Germinal center (tissue), 1 donor: ENCODE measurements at places on chromosomes 4 and X.
A peak's percentile ranks its signal among the peaks of the same experiment; 100 is the strongest.

GRCh38 chr4:48269861-48270522, 354 bp upstream of the TEC start:
- peak; percentile 99 for DNase-seq

- DNase-seq: no peak
These were observed 1.5 kb downstream of the NMU start for GRCh38 chr4:55634417-55635128.

DNA sequence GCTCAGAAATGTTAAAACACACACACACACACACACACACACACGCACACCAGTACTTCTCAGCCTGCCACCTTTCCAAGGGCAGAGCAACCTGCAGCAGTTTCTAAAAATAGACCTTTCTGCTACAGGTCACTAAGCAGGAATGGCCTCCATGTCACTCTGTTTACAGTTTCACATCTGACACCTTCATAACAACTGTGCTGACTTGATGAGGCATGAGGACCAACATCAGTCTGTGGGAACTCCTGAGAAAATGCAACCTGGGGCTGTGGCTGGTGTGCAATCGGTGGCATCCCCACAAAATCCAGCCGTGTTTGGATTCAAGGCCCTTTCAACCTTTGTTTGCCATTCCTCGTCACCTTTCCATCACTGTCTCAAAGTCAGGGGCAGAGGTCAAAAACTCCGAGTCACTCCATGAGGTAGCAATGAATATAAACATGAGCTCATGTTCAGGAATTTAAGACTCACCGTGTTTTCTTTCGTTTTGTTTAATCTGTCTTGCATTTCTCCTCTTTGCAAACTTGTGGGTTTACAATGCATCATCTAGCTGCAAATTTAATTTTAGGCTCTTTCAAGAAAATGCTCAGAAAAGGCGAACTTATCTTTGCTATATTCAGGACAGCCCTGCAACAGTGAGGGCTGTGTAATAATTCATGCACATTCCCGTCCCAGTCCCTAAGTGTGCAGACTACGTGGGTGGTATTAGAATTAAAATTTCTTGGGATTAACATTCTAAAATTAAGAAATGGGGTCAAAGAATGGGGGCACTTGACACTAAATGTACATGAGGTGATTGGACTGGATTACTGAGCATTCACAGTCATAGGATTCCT, 135.3 kb downstream of the SHROOM3 start:
- no peak for DNase-seq

GRCh38 chrX:114338870-114339269, 245.0 kb upstream of the HTR2C start:
- DNase-seq: no peak

GRCh38 chr4:52197306-52197705, 146.2 kb downstream of the SPATA18 start:
- no peak for DNase-seq

- no peak for DNase-seq
These were observed 1244.5 kb downstream of the PCDH7 start for GRCh38 chr4:31964685-31965084.

- no peak for DNase-seq
These were observed 147.8 kb upstream of the CXXC4 start for GRCh38 chr4:104642521-104642920.

DNA sequence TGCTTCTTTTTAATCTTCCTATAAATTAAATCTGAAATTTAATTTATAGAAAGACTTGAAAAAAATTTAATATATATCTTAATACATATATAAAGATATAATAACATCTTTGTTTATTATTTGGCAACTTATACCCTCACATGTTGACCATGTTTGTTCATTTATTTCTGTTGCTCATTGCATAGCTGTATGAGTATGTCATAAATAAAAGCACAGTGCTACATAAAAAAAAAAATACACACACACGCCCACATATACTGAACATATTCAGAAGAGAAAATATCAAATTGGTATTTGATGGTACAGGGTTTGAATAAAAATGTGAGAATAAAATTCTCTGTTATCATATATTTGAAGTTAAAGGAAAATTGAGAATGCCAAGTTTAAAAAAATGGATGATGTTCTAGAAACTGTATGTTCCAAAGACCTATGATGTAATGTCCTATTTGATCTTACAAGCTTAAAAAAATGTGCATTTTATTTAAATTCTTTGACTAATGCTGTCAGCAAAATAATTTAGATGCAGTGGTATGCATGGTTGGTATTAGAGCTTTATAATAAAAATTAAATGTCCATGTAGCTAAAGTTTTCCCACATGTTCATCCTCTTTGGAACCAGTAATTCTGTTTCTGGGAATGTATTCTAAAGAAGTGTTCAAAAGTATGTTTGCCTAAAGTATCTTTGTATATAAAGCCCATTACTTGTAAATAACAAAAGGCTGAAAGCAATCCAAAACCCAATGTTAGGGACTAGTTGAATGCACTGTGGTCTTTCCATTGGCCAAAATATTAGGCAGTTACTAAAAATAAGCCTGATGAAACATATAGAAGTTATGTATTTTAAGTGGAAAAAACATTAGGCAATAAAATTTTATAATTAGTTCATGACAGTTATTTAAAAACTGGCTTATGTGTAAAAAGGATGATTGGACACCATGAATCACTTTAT, 12.9 kb downstream of the TMEM184C start:
- no peak for DNase-seq

- DNase-seq: no peak
These were observed 13.8 kb upstream of the FGFBP2 start for GRCh38 chr4:15976456-15977447.

DNA sequence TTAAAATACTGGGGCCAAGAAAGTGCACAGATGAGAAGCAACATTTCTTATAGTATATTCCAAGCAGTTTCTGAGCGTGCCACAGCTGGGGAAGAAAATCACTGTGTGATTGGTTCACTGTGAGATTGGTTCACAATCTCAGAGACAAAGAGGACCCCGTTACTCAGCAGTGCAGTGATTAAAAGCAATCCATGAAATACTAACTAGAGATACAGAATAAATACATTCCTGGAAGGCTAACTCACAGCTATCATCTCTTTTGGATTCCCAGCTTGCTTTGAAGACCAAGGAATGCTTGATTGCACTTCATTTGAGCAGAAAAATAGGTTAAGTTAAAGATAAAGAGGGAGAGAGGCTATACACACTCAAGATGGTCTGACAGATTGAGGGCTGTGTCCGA, 132.1 kb upstream of the RAPGEF2 start:
- no peak for DNase-seq

DNA sequence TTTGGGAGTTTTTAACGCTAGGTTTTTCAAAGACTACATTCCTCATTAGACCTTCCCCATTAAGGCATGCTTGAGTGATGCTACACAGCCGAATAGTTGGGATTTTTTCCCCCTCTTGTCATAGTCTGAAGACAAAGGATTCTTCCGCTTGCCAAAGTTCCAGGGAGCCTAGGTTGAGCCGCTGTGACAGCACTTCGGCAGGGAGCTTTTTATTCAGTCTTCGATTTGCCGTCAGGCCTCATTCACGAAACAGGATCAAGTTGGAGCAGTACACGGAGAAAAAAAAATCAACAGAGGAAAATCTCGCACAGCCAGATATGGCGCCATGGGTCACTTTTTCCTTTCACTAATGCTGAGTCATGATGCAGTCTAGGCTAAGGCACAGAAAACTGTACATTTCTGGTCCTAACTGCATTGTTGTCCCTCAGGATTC, 24.3 kb downstream of the SHROOM3 start:
- DNase-seq: no peak

DNA sequence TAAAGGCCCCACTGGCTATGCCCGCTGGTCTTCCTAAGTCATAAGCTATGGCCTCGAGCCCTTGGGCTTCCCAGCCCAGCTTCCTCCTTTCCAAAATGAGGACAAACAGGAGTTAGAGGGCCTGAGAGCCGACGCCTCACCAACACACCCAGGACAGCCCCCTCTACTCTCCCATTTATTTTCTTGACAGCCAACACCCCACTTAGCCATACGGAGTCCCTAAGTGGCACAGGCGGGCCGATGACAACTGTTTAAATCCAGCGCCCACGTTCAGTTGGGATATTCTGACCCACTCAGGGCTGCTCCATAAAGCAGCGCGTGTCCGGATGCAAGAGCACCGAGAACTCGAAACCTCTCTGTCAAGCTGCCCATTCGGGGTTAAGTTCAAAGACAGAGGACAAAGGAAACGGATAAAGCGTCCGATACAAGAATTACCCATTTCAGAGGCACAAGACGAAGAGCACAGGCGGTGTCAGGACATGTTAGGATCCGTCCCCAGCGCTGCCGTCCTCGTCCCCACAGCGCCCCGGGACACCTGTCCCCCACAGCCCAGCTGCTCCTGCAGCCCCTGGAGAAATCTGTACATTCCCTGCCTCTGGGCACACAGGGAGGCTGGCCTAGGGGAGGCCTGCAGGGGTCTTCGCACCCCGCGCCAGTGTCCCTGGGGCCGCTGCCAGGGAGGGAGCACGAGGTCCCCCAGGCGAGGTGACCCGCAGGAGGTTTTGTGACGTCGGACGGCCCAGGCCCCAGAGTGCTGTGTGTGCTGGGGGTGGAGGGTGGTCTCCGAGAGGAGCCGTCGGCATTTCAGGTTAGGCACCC, 1.2 kb downstream of the PRKX start:
- DNase-seq: no peak

GRCh38 chr4:174757736-174758135, 71.3 kb downstream of the GLRA3 start:
- no peak for DNase-seq

DNA sequence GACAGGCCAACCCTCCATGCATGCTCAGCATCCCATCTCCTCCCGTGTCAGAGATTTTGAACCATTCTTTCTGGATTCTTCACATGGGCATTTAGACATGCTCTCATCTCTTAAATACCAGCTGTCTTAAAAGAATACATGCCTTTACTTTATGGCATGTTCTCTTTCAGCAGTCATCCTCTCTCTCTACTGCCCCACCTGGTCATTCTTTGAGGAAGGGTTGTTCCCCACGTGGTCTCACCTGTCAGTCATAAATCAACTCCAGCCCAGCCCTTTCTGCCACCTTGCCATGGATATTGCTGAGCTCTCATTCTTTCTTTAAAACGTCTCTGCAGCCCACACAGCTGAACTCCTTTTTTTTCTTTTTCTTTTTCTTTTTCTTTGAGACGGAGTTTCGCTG, 111.3 kb downstream of the ARHGAP10 start:
- peak; percentile 64 for DNase-seq

DNA sequence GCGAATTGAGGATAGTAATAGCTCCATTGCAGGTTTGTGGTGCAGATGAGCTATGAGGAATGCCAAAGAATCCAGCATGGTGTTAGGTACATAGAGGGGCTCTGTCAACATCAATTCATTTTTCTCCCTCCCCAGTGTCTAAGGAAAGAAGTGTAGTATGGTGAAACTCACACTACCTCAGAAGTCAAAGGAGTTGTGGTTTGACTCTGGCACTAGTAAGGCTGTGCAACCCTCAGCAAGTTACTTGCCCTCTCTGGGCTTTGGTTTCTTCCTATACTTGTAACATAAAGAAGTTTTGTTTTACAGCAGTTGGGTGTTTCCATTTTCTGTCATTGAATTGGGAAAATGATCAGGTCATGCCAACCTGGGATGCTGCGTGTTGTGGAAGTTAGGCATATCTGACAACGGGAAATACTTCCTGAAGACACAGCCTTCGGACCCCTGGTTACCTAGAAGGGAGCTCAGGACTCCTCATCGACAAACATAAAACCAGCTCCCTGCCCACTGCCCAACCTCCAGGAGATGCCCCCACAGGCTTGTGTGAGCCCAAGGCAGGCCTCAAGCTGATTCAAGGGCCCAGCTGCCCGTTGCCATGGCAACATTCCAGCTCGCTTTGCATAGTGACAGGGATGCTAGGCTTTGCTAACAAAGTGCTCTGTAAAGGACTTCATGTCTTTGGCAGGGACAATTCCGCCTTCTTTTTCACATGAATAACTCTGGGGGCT, 71.4 kb downstream of the RTL5 start:
- no peak for DNase-seq

- no peak for DNase-seq
These were observed 90.4 kb upstream of the RAB40AL start for GRCh38 chrX:102846544-102847236.

GRCh38 chr4:1871471-1872021, 353 bp downstream of the NSD2 start:
- peak; percentile 54 for DNase-seq

- DNase-seq: no peak
These were observed 583.5 kb upstream of the FAT1 start for GRCh38 chr4:187307131-187307530.

DNA sequence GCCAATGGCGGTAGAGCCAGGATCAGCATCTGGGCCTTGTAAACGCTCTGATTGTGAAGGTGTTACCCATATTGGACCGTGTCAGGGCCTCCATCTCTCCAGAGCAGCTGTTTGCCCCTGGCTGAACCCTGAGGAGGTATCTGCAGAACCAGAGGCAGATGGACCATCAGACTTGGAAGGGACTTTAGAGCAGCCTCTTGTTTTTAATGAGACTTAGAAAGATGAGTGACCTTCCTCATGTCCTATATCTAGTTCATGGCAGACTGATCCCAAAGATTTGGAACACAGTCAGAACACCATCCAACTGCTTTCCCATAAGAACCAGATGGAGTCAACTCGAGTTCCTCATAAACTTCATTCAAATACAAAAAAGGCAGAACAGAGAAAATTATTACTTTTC, 135.1 kb upstream of the MSX1 start:
- DNase-seq: no peak

GRCh38 chr4:173332963-173333657, 1.0 kb downstream of the HMGB2 start:
- peak; percentile 4 for DNase-seq

- DNase-seq: no peak
These were observed 97.2 kb upstream of the ACSL4 start for GRCh38 chrX:109830157-109830703.

- DNase-seq: no peak
These were observed 544.5 kb downstream of the PPP4R3C start for GRCh38 chrX:26918631-26919030.

GRCh38 chrX:3445806-3446490, 99.5 kb upstream of the MXRA5 start:
- no peak for DNase-seq

- no peak for DNase-seq
These were observed 12.2 kb downstream of the SLITRK4 start for GRCh38 chrX:143623657-143624056.

DNA sequence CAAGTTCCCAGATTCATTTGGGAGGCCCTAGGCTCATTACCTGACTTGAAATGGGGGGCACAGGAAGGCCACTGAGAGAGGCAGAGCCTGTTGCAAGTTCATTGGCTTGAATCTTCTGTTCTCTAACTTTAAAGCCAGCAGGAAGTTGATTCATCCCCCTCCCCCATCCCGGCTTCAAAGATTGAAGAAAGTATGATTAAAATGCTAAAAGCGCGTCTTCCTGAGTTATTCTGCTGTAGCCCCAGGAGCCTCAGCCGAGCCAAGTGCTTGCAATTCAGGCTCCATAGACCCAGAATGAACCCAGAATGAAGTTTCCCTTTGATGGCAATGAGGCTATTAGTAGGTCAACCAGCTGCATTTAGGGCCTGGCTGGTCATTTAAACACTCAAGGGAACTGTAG, 14.7 kb downstream of the CHST7 start:
- DNase-seq: no peak

GRCh38 chrX:153885968-153886903, at the start of gene L1CAM:
L1CAM (minus strand) TSS chrX:153886173; CDS start chrX:153875836, 10,337 bp downstream.
- no peak for DNase-seq
